Thyroid gland (tissue), 4 donors: ENCODE measurements at places on chromosomes 6 and 20. TPM values are rescaled to one million over a fixed set of nuclear protein-coding genes. Genes with fewer than 3 reads are reported as not detected.

- DNase-seq: no peak
These were observed 62.6 kb downstream of the SRC start for GRCh38 chr20:37408302-37409193.

GRCh38 chr6:110250058-110250457 lies 69.8 kb downstream of the CDC40 start:
- no peak for DNase-seq

RHAG gene
- total RNA-seq: not detected

GRCh38 chr6:44542401-44543116 lies 155.1 kb downstream of the CDC5L start:
- peak; percentile 19 for DNase-seq

DNA sequence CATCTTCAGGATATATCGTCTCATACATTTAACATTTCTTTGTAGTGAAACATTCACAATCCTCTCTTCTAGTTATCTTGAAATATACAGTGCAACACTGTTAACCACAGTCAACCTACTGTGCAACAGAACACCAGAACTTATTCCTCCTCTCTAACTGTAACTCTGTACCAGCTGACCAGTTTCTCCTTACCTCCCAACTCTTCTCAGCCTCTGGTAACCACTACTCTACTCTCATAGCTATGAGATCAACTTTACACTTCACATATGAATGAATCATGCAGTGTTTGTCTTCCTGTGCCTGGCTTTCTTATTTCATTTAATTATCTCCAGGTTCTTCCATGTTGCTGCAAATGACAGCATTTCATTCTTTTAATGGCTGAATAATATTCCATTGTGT lies 337.6 kb downstream of the BTBD9 start:
- DNase-seq: no peak
